ENCODE measurements at places on chromosomes 12 and 14.

DNA sequence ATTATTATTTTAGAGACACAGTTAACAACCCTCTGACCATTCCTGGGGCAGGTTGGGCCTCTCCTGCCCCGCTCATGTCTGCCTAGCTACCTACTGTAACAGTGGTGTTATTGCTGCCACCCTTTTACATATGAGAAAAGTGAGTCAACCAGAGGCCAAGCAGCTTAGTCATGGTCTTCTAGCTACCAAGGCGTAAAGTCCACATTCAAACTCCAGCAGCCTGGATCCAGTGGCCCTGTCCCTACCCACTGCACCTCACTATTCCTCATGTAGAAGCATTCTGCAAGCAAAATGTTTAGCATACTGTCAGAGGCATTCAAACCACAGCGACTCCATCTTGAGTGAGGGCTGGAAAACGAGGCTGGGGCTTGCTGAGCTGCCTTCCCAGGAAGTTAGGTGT is 95.8 kb downstream of the SLC15A4 start:
- DNase-seq, result no peak

GRCh38 chr14:77882098-77882497 is 82.2 kb downstream of the ADCK1 start:
- DNase-seq, result no peak

GRCh38 chr12:15620741-15621539 is 168.2 kb downstream of the EPS8 start:
- DNase-seq, result no peak

DNA sequence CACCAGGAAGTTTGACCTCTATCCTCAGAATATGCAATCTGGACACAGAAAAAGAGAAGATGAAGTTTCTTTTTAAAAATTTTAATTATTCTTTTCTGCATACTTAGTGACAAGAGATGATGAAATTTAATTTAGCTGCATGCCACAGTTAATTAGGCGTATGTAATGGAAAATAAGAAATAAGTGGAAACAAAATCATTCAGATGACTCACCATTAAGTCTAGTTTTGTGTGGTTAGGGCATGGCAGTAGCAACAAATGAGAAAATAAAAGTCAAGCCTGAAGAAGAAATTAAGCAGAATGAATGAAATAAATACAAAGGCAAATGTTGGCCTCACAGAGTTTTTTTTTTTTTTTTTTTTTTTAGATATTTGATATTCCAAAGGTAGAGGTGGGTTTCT is 30.9 kb upstream of the KLRD1 start:
- DNase-seq, result no peak

- no peak for DNase-seq
Observed at GRCh38 chr12:123960856-123961255, 11.8 kb downstream of the CCDC92 start.

Data from fibroblast of skin of left quadriceps (primary cell).